ENCODE measurements at places on chromosomes 6 and 20. TPM values are rescaled to one million over a fixed set of nuclear protein-coding genes. Genes with fewer than 3 reads are reported as not detected.

The GUCA1A gene
- not detected for total RNA-seq

The FOXF2 gene
- total RNA-seq: 0.11 TPM

The MDFI gene
- 150 TPM for total RNA-seq

The OR12D1 gene
- total RNA-seq: not detected

The SAPCD1 gene
- 2.4 TPM for total RNA-seq

The RBM38 gene
- 16.7 TPM for total RNA-seq

The CLPSL2 gene
- total RNA-seq: not detected

The PTCRA gene
- not detected for total RNA-seq

The ATP9A gene
- total RNA-seq: 5.9 TPM

The MYBL2 gene
- total RNA-seq: 66.7 TPM

The RNF114 gene
- total RNA-seq: 44.1 TPM

The STX11 gene
- total RNA-seq: 0.31 TPM

The LHFPL5 gene
- total RNA-seq: not detected

The CD24 gene
- 251 TPM for total RNA-seq

The KPNA5 gene
- 3.0 TPM for total RNA-seq

The ENPP4 gene
- 0.07 TPM for total RNA-seq

The CCNC gene
- total RNA-seq: 80.3 TPM

All from foreskin keratinocyte (primary cell).